Effector CD8-positive, alpha-beta T cell (primary cell): ENCODE measurements at places on chromosomes 13 and 19.

- DNase-seq = no peak
Measured at GRCh38 chr13:104831831-104832230, 1703.6 kb downstream of the EFNB2 start.

- DNase-seq = no peak
Measured at GRCh38 chr13:51525567-51526167, 58.6 kb upstream of the WDFY2 start.

DNA sequence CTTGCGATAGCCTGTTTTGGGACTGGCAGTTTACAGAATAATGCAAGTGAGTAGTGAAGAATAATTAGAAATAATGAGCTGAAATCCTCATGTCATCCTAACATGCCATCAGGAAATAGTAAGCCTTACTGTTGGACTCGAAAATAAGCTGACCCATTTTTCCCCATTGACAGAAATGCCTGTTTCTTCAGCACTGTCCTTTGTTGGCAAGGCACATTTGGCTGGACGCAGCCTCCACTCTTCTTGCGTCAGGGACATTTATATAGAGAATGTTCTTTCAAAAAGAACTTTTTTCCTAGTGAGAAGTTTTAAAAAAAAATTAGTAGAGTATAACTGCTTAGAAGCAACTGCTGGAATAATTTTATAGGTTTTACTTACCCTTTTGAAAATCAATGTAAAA is 47.1 kb downstream of the ARHGAP35 start:
- no peak for DNase-seq

DNA sequence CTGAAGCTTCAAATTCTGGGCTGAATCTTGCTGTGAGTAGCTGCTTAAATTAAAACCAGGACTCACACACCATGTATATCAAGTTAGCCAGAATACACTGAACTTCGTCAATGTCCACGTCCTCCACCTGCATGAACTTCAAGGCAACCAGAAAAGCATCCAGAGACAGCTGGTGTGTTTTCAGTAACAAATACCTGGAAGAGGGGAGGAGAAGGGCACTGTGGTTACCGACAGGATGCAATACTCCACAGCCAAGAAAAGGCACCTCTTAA is 20.4 kb downstream of the PROZ start:
- no peak for DNase-seq

DNA sequence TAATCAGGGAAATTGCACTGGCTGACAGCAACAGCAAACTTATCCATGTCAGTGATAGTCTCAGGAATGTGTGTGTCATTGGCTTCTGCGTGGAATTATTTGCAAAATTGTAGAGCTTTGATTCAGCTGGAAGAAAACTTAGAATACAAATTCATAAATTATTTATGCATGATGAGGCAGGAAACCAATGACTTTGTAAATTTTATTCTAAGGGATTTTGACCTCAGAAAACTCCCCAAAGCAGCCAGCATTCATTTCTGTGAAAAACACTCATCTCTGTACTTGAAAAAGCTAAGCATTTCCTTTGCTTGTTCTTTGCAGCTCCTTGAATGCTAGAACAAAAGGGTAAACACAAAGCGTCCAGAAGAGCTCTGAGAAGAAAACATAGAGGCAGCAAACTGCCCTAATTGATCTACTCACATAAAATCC is 162.4 kb downstream of the DCT start:
- DNase-seq = no peak

- no peak for DNase-seq
Measured at GRCh38 chr13:45305079-45305478, 35.9 kb downstream of the TPT1 start.

- DNase-seq = no peak
Measured at GRCh38 chr13:80666782-80667552, 326.0 kb upstream of the SPRY2 start.

DNA sequence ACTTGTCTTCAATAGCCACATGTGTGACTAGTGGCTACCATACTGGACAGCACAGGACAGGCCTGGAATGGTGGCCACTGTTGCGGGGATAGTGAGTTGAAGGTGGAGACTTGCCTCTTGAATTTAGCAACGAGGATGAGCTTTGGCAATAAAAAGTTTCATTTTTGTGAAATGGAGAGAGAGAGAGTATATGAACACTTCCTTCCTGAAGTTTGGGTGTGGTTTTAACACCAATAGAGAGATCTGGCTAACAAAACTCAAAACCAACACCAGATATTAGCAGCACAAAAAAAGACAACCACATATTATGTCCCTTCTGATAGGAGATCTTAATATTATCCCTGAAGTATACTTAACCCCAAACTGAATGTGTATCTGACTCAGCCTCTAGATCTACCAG is 6.3 kb upstream of the LRFN3 start:
- DNase-seq = no peak

DNA sequence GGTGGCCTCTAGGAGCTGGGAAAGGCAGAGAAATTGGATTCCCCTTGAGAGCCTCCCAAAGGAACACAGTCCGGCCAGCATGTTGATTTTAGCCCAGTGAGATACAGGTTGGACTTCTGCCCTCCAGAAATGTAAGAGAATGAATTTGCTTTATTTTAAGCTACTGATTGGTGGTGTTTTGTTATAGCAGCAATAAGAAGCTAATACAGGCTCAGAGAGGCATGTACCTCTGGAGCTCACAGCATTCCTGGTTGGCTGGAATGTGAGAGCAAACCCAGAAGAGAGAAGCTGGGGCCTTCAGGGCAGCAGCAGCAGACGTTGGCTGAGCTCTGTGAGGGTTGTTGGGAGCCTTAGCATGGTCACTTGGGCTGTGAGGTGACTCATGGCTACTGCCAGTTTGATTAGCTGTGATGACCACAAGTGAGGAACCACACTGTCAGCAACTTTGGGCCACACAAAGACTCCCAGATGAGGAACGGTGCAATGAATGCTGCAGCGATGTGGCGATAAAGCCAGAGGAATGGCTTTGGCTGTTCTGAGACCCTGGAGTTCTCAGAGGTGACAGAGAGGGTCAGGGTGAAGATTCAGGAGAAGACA is 80.1 kb downstream of the CYSLTR2 start:
- no peak for DNase-seq

- DNase-seq = no peak
Measured at GRCh38 chr13:97403893-97404750, 29.8 kb upstream of the RAP2A start.
